ENCODE measurements at places on chromosomes 1 and 21. TPM values are rescaled to one million over a fixed set of nuclear protein-coding genes. Genes with fewer than 3 reads are reported as not detected.

DNA sequence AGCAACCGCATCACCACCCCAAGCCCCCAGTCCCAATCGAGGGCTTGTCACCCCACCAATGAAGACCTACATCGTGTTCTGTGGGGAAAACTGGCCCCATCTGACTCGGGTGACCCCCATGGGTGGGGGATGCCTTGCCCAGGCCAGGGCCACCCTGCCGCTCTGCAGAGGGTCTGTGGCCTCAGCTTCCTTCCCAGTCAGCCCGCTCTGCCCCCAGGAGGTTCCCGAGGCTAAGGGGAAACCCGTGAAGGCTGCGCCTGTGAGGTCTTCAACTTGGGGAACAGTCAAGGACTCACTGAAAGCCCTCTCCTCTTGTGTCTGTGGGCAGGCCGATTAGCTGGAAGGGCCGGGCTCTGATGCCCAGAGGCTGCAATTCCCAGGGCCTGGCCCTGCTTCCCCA lies 2.0 kb downstream of the SRARP start:
- no peak overlapping the region for H3K4me3 ChIP-seq
- no peaks in the 10 kb centered on the region for H3K36me3 ChIP-seq
- no peaks in the 10 kb centered on the region for H3K27me3 ChIP-seq
- DNase-seq = no peak

- H3K36me3 ChIP-seq = no peaks in the 10 kb centered on the region
- no peaks in the 10 kb centered on the region for H3K4me1 ChIP-seq
- H3K27ac ChIP-seq = no peak overlapping the region
- H3K27me3 ChIP-seq = peaks cover 8% of the 10 kb centered on the region
- no peak for DNase-seq
- H3K4me3 ChIP-seq = no peak overlapping the region
These were observed 1.2 kb upstream of the LRRC53 start for GRCh38 chr1:74513411-74514300.

Gene TP73
- polyA plus RNA-seq = 27.6 TPM

GRCh38 chr1:47828978-47829377 lies 168.2 kb downstream of the TRABD2B start:
- H3K36me3 ChIP-seq = no peaks in the 10 kb centered on the region
- DNase-seq = no peak
- H3K4me1 ChIP-seq = no peaks in the 10 kb centered on the region
- peaks cover 1% of the 10 kb centered on the region for H3K27me3 ChIP-seq
- no peak overlapping the region for H3K27ac ChIP-seq

Gene ITLN1
- not detected for polyA plus RNA-seq

Gene FCER1G
- 0.38 TPM for polyA plus RNA-seq

DNA sequence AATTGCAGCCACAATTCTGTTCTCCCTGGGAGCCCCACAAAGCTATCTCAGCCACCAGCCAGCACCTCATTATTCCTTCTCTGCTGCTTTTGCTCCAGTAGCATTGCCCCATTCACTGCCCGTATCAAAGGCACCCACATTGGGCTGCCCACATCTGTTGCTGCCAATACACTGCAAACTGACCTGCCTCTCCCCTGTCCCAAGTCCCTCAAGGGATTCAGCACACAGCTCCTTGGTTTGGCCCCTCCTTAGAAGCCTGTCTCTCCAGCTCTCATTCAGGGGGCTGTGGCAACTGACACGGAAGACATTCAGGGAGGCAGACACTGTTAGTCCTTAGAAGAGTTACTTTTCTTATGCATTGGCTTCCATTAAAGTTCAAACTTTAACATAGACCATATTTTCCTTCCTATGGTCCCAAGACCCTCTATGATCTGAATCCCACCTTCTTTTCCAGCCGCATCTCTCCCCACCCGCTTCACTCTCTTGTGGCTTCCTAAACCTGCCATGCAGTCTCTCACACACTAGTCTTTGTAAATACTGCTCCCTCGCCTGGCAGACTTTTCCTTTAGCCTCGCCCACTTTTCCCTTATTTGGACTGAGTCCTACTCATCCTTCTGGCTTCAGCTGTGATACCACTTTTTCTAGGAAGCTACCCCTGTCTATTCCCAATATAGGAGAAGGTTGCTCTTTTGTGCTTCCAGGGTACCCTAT lies 19.3 kb upstream of the KLHDC8A start:
- DNase-seq = no peak
- no peak overlapping the region for H3K27ac ChIP-seq
- no peaks in the 10 kb centered on the region for H3K4me1 ChIP-seq
- H3K36me3 ChIP-seq = no peaks in the 10 kb centered on the region

DNA sequence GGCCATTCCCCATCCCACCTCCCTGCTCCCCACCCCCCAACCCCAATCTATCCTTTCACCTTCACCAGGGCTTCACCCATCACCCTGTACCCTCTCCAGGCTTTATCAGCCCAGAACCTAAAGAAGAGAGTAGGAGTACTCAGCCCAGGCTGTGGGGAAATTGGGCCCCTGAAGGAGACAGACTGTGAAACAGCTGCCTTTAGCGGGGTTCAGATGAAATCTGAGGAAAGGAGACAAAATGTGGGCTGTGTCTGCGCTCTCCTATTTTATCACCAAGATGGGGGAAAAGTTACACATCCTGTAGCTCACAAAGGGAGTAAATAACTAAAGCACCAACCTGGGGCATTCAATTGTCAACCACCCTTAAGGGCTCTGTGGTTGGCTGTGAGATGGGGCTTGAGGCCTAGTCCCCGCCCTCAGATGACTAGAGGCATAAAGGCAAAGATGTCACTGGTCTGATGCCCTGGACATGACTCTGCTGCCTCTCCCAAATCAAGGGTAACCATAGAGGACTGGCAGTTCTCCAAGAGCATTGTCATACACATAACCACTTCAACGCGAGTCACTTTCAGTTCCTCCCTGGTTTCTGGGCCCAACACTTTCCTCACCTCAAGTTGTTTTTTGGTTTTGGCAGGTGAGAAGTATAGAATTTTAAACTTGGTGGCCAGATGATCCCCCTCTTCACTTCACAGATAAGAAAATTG lies 30.0 kb downstream of the SLC27A3 start:
- 0 out of 2 replicates have a peak overlapping the region, but pooled peaks have one; percentile 38 for H3K4me3 ChIP-seq
- H3K36me3 ChIP-seq = peaks cover 9% of the 10 kb centered on the region
- no peaks in the 10 kb centered on the region for H3K27me3 ChIP-seq
- peak overlapping the region; percentile 89 for H3K27ac ChIP-seq

Gene CD55
- polyA plus RNA-seq = 12.3 TPM

Gene S100A7A
- polyA plus RNA-seq = not detected

DNA sequence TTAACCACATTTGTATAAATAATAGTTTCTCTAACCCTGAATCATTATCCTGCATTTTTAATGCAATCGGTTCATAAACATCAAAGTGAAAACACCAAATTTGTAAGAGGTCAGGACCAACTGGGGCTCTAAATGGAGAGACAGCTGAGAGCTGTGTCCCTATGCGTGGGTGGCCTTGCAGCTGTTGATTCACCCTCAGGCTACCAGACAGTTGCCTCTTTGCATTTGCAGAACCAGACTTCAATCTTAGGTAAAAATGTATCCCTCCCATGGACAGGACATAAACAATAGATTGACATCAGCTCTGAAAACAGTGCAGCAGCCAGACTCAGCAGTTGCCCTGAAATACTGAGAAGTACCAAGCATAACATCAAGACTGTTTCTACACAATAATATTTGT lies 8.8 kb upstream of the TGFB2 start:
- H3K4me1 ChIP-seq = no peaks in the 10 kb centered on the region
- no peak overlapping the region for H3K27ac ChIP-seq
- H3K27me3 ChIP-seq = no peaks in the 10 kb centered on the region
- H3K4me3 ChIP-seq = no peak overlapping the region
- DNase-seq = no peak

GRCh38 chr1:165854101-165854845 lies 26.9 kb downstream of the UCK2 start:
- no peak overlapping the region for H3K4me3 ChIP-seq
- peaks cover 44% of the 10 kb centered on the region for H3K4me1 ChIP-seq
- DNase-seq = no peak
- H3K27me3 ChIP-seq = no peaks in the 10 kb centered on the region

Gene B3GALT5
- polyA plus RNA-seq = not detected

DNA sequence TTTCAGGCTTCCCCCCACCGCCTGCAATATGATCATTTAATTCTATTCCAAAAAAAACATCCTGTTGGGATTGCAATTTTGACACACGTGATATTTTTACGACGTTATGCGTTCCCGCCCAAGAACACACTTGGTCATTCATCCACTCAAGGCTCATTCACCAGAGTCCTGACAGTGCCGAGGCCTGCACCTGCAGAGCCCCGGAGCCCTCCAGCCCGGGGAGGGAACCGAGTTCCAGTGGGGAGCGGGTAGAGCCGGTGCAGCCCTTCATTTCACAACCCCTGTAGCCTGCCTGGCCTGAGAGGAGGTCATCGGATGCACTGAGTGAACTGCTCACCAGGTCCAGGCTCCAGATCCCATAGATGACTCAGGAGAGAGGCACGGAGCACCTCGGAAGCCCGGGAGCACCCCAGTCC lies 156.0 kb upstream of the BACE2 start:
- H3K27ac ChIP-seq = no peak overlapping the region
- H3K36me3 ChIP-seq = no peaks in the 10 kb centered on the region
- no peak overlapping the region for H3K4me3 ChIP-seq

- H3K27ac ChIP-seq = no peak overlapping the region
- no peak for DNase-seq
- H3K4me3 ChIP-seq = no peak overlapping the region
- H3K4me1 ChIP-seq = no peaks in the 10 kb centered on the region
These were observed 253.1 kb upstream of the ADGRL4 start for GRCh38 chr1:79259390-79260336.

DNA sequence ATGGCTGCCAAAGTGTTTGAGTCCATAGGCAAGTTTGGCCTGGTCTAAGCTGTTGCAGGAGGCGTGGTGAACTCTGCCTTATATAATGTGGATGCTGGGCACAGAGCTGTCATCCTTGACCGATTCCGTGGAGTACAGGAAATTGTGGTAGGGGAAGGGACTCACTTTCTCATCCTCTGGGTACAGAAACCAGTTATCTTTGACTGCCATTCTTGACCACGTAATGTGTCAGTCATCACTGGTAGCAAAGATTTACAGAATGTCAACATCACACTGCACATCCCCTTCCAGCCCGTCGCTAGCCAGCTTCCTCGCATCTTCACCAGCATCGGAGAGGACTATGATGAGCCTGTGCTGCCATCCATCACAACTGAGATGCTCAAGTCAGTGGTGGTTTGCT lies 215.8 kb upstream of the JUN start:
- no peaks in the 10 kb centered on the region for H3K36me3 ChIP-seq
- H3K27ac ChIP-seq = no peak overlapping the region
- no peak overlapping the region for H3K4me3 ChIP-seq
- H3K4me1 ChIP-seq = peaks cover 21% of the 10 kb centered on the region

- no peak for DNase-seq
- no peaks in the 10 kb centered on the region for H3K4me1 ChIP-seq
- no peaks in the 10 kb centered on the region for H3K36me3 ChIP-seq
- H3K27me3 ChIP-seq = no peaks in the 10 kb centered on the region
- H3K27ac ChIP-seq = no peak overlapping the region
These were observed 275.1 kb upstream of the GJB5 start for GRCh38 chr1:34479731-34480130.

Gene AGO3
- 18.6 TPM for polyA plus RNA-seq
